Kidney (tissue), 22 donors: ENCODE measurements at places on chromosomes 4 and X.

GRCh38 chr4:109375778-109376414 lies 57.7 kb upstream of the SEC24B start:
- no peak for DNase-seq

DNA sequence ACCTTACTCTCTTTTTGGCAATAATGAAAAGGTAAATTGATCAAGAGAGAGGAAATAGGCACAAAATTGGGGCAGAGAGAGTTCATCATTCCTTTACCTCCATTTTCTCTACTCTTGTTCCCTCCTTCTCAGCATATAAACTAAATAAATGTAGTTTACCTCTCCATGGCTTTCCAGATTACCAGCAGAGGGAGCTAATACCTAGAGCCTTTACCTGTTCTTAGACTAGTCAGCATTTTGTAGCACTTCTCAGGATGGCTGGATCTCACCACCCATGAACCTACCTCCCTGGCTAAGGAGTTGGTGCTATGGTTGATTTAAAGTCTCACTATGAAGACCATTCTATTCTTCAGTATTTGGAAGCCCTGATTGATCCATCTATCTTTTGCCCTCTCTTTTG lies 15.7 kb downstream of the OFD1 start:
- DNase-seq: peak; percentile 51

GRCh38 chr4:48779095-48779997 lies 733 bp downstream of the FRYL start:
- peak; percentile 90 for DNase-seq

DNA sequence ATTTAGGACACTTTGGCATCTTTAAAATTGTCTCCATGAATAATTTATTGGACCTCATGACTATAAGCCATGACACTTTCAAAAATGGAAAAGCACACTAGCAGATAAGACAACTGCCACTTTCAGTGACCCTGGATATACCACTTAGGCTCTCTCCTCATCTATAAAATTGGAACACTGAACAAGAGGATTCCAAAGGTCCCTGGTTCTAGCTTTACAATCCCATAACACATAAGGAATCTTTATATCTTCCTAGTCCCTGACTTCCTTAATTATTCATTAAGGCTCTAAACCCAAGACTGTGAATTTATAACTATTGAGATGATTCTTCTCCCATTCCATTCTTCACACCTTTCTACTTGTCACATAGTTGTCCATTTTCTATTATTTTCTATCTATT lies 190.2 kb downstream of the SCFD2 start:
- DNase-seq: no peak

DNA sequence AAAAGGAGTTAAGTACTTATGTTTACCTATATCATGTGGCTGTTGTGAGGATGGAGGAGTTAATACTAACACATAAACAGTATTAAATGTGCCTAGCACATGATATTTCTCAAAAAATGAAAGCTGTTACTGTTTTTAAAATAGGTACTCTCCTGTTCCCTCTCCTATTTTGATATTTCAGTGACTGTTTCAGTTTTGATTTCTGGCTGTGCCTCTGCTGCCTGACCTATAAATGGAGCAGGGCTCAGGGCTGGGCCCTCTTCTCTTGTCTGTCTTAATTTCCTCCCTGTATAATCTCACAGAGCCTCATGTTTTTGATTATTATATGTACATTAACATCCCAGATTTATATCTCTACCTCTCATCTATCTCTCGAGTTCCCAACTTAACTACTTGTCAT lies 93.3 kb downstream of the UGT8 start:
- no peak for DNase-seq

- no peak for DNase-seq
These were observed 251.4 kb upstream of the DDX53 start for GRCh38 chrX:22748093-22748999.

GRCh38 chr4:7359400-7360062 lies 75.2 kb downstream of the PSAPL1 start:
- DNase-seq: no peak

GRCh38 chrX:40188573-40189417 lies 91.0 kb upstream of the BCOR start:
- no peak for DNase-seq

GRCh38 chrX:104250470-104250869 lies 4.3 kb downstream of the ESX1 start:
- no peak for DNase-seq

- no peak for DNase-seq
These were observed 1.3 kb downstream of the LCORL start for GRCh38 chr4:18020145-18020670.

DNA sequence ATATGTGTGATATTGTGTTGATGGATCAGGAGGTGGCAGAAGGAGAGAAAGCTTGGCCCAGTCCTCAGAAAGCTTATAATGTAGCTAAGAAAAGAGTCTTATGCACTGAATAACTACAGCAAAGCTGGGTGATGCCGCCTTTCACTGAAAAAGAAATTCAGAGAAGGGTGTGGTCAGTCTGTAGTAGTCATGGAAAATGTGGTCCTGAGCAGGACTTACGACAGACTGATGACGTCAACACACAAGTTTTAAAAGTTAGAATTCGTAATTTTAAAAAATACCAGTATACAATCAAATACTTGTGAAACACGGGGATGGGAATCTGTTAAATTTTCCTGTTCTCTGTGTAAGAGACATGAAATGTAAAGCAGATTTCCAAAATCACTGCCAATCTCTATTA lies 87.0 kb upstream of the RAPGEF2 start:
- DNase-seq: no peak

DNA sequence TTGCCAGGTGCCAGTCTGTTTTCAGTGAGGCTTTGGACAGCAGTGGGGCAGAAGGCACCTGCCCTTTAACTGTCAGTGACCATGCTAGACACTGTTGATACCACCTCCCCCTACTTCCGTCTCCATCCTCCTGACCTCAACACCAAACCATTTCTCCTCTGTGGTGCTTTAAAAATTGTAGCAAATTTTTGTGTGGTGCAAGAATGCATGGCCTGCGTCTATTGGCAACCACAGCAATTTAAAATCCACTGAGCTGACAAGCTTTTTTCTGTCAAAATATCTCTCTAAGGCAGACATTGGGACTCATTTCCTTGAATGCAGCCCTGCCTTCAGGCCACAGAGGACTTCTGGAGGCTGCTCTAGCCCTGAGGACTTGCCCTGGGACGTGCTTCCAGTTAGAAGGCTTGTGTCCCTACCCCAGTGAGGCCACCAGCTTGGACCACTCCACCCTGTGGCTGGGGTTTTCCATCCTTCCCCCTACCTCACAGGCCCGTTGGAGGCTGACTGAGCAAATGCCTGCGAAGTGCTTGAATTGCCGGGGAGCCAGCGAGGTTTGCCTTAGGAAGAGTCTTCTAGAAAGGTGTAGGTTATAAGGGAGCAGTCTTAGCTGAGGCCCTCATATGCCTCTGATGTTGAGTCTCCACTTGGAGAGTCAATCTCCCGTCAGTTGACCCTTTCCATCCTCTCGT lies 6.9 kb downstream of the PRRG3 start:
- DNase-seq: no peak

DNA sequence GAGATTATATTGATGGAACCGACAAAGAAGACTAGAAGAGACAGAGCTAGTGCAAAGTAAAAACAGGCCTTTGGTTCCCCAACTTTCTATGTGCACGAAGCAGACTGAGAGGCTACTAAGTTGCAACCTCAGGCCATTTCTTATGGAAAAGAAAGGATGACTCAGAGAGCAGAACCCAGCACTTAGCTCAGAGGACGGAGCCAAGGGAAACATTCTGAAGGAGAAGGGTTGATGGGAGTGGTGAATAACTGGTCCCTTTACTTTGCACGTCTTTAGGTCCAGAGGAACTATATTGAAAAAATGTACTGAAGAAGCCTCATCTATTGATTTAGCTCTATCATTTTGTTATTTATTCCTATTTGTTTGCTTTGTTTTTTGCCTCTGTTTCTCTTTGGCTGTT lies 182.1 kb downstream of the CPE start:
- no peak for DNase-seq

DNA sequence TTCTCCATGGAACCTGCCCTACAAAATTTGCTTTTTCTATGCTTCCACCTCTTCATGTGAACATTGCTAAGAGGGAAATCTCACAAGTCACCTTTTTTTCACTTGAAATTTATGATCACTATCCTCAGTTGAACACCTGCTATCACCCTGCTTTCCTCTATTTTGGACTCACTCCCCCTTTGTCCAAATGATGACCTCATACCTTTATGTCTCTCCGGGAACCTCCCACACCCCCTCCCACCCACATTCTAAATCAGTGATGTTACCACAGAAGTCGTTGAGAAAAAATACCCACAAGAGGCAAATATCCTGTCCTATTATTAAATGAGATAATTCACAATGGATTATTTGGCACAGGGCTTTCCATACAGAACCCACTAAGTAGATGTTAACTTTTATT lies 156.5 kb downstream of the RNF150 start:
- no peak for DNase-seq

DNA sequence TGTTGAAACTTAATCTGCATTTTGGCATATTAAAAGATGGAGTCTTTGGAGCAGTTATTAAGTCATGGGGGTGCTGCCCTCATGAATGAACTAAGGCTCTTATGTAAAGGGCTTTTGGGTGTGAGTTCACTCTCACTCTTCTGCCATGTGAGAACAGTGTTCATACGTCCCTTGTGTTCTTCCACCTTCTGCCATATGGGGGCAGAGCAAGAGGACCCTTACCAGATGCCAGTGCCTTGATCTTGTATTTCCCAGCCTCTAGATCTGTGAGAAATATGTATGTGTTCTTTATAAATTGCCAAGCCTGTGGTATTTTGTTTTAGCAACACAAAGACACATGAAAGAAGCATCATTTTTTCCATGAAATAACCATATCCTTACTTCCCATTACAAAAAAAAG lies 213.9 kb downstream of the SPOCK3 start:
- DNase-seq: no peak
